ENCODE measurements at places on chromosomes 2 and 18.
A peak's percentile ranks its signal among the peaks of the same experiment; 100 is the strongest.

DNA sequence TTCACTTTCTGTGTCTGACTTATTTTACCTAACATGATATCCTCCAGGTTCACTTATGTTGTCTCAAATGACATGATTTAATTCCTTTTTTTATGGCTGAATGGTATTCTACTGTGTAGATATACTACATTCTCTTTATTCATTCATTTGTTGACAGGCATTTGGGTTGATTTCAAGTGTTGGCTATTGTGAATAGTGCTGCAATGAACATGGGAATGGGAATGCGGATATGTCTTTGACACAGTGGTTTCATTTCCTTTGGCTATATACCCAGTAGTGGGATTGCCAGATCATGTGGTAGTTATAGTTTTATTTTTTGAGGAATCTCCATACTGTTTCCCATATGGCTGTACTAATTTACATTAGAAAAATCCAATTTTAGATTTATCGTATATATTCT lies 195.4 kb upstream of the KLHL14 start:
- no peak for DNase-seq

- DNase-seq, result no peak
Measured at GRCh38 chr2:64470766-64471295, 16.9 kb downstream of the LGALSL start.

DNA sequence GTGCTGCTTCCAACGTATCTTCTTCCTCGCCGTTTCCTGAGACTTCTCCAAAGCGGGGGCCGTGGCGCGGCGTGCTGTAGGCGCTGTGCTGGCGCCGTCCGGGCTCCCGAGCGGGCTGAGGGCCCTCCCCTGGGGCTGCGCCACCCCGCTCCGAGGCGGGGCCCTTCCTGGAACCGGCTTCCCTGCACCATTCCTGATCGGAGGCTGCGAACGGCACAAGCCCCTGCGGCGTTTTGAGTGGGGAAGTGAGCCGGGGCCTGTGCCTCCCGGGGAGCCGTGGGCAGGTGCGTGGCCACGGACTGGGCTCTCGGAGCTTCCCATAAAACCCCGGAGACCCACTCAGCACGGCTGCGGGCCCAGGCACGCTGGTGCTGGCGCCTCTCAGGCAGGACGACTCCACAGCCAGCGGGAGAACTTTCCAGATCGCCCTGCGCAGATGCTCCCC lies 74.7 kb downstream of the PSMG2 start:
- no peak for DNase-seq

DNA sequence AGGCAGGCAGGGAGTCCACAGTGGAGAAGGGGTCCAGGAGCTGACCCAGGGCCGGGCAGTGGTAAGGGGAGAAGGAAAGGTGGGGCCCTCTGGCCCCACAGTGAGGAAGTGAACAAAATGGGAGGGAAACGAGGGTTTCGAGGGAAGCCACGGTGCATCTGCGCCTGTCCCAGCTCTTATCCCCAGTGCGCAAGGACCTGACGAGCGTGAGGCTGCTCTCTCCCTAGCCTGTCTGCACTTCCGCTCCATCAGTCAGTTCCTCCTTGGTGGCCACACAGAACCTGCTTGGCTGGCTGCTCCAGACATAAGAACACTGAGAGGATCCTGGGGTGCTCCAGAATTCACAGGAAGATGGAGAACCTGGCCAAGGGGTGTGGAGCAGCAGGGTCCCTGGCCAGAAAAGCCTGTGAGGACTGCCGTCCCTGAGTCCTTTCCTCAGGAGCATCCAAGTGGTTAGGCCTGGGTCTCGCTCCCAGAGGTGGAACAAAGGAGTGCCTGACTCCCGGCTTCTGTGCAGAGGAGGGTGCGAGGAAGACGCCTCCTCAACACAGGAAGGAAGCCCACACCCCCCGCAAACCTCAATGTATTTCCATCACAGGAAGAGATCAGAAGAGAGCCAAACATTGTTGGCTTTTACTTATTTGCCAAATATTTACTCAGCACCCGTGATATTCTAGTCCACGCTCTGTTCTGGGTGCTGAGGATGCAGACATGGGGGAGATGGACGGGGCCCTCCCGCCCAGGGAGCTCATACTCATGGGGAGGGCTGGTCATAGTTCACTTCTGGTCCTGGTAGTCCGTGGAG lies 43.7 kb upstream of the SEMA4C start:
- DNase-seq, result no peak

DNA sequence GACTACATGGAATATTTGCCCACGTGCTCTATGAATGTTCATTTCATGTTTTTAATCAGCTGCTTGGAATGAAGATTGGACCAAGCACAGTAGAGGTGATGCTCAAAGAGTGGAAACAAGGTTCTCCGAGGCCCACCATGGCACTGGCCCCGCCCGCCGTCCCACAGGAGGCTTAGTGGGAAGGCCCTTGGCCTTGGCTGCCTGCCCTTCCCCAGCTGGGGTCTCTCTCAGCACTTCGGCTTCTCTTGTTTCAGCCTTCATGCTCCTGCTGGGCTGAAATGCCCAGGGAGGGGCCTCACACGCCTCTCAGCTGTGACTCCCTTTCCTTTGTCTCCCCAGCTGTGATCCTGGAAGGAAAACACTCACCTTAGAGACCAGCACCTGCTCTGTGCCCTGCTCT lies 833.2 kb downstream of the GALR1 start:
- DNase-seq, result no peak

DNA sequence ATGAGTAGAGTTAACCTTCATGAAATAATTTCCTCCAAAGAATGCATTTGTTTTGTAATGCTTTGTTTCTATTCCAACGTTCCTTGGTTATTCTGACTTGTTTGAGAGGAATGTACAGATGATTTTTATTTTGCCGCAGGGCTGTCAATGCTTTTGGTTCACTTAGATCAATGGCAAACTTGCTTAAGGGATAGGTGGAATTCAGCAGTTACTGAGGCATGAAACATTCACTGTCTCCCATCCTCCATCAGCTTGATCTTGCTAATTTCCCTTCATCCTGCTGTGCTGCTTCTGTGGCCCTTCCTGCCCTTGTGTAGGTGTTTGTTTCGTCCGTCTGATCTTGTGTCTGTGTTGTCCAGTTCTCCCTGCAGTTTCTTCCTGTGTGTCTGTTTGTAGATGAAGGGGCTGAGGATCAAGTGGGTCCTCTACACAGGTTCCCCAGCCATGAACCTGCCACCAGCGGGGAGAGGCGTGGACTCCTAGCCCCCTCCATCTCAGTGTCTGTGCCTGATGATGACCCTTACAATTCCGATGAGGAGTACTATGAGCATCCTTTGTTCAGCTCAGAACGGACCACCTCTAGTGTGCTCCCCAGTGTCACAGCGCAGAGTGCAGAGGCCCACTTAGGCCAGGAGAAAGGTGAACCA lies 84.2 kb upstream of the UNC80 start:
- DNase-seq, result no peak

GRCh38 chr2:209368914-209369313 lies 54.9 kb upstream of the MAP2 start:
- no peak for DNase-seq

DNA sequence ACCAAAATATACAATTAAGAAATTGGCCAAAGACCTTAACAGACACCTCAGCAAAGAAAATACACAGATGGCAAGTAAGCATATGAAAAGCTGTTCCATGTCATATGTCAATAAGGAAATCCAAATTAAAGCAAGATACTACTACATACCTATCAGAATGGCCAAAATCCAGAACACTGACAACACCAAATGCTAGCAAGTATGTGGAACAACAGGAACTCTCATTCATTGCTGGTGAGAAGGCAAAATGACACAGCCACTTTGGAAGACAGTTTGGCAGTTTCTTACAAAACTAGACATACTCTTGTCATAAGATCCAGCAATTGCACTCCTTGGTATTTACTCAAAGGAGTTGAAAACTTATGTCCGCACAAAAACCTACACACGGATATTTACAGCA lies 20.3 kb upstream of the DNAJC10 start:
- DNase-seq, result no peak

GRCh38 chr18:27752944-27753343 lies 424.0 kb downstream of the CDH2 start:
- DNase-seq, result no peak

- no peak for DNase-seq
Measured at GRCh38 chr2:61356958-61357350, 113.9 kb downstream of the USP34 start.

DNA sequence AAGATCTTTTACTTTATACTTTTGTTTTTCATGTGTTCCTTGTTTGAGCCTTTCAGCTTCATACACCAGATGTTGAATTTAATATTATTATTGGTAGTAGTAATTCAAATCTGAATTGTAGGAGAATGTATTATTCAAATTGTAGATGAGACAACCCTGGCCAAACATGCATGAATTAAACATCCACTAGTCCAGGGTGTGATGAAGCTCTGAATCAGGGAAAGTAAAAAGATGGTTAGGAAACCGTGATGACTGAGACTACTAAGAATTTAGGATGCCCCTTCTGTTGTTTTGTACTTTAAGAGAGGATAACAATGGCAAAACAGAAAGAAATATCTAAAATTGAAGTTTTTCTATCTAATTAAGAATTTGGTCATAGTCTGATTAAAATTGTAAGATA lies 227.8 kb upstream of the CDH2 start:
- no peak for DNase-seq

DNA sequence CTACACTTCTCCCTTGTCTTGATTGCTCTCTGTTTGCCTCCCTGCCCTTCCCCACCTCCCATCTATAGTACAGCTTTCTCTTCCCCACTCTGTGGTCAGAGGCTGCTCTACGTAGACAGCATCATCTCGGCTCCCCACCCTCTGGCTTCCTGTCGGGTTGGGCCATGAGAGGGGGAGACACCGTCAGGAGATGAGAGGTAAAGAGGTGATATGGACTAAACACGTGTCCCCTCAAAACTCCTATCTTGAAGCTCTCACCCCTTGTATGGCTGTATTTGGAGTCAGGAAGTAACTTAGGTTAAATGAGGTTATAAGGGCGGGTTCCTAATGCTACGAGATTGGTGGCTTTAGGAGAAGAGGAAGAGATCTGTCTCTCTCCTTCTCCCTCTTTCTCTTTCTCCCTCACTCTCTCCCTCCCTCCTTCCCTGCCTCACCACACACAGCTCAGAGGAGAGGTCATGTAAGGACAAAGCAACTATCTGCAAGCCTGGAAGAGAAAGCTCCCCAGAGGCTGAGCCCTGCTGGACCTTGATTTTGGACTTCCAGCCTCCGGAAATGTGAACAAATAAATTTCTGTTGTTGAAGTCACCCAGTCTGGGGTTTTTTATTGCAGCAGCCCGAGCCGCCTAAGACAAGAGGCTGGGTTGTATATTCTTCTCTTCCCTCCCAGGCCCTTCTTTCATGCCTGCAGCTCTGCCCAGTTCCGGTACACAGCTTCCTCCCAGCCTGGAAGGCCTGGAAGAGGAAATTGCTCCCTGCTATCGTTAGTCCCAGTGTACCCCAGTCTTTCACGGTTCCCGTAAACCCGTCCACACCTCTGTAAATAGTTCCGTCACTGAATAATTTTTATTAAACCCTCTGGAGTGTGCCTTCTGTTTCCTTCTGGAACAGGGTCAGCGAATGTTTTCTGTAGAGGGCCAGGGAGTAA lies 138.0 kb downstream of the AKAIN1 start:
- peak; percentile 60 for DNase-seq

DNA sequence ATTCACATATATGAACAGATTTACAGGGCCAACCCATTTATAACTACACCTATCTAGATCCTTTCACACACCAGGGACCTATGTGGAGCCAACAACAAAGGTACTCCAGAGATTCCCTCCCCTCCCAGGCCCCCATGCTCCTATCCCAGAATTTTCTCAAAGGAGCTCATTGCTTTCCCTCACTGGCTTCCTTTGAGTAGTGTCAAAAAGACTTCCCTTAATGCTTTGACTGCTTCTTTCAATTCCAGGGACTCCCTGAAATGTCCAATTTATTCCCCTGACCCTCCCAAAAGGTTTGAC lies 46.6 kb downstream of the IKZF2 start:
- no peak for DNase-seq

DNA sequence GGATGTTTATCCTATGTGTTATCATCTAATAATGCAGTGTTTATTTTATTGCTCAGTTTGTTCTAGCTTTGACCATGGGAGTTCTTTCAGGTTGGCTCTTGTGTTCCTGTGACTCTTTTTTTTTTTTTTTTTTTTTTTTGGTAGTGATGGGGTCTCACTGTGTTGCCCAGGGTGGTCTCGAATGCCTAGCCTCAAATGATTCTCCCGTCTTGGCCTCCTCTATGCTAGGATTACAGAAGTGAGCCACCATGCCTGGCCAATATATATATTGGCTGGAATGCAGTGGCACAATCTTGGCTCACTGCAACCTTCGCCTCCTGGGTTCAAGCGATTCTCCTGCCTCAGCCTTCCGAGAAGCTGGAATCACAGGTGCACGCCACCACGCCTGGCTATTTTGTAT lies 18.9 kb upstream of the NFU1 start:
- DNase-seq, result no peak

DNA sequence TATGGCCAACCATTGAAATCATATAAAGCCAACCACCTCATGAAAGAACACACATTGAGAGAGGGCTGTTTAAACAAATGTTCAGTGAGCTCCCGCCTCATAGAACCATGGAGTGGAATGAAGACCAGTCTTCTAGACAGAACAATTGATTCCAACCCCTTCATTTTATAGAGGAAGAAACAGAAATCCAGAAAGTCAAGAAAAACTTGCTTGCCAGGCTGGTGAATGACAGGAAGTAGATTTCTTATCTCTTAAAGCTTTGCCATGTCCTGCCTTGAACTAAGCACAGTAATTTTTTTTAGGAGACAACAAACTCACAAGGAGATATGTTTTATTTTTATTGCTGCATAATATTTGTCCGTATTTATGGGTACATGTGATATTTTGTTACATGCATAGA lies 16.5 kb upstream of the NRP2 start:
- no peak for DNase-seq

GRCh38 chr2:85112906-85113625 lies 20.1 kb upstream of the TCF7L1 start:
- no peak for DNase-seq

DNA sequence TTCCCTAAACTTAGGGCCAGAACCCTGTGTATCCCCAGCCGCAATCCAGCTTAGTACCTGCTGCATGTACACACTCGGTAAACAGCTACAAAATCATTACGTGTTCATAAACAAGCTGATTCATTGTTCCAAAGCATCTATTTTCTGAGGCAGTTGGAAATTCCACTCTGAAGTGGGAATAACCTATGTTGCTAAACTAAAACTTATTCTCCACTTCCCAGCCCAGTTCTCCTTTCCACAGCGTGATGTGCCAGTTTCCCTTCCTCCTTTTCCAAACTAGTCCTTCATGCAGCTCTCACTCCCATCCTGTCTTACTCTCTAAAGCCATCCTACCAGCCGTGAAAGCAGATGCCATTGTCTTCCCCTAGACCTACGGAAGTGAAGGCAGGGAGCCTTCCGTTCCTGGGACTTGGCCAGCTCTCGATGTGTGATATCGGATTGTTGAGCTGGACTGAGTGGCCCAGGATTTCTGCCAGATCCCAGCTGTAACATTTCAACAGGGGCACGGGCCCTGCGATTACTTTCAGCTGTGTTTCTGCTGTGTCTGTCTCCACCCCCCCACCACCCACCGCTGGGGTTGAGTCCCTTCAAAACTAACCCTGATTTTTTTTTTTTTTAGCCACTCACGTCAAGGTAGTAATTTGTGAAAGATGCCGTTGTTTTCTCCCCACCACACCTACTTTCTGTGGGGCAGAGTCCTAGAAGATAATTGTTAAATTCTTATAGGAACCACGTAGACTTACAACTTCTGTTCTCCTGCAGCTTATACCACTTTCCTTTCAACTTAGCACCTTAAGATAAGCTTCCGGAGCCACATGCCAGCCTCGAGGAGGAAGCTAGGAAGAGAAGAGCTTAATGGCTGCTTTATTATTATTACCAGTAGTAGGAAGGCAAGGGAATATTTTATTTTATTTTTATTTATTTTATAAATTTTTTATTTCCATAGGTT lies 100.9 kb downstream of the CRIM1 start:
- no peak for DNase-seq

- no peak for DNase-seq
Measured at GRCh38 chr18:14943967-14944636, 196.1 kb downstream of the ANKRD30B start.
